Activated T-helper 2 cell treated with anti-CD3 and anti-CD28 coated beads, Interferon-gamma antibody, Interleukin-2, Interleukin-4, amounts not matched to agents 10 μg/mL and 5 μg/mL and 100 μg/mL, durations not matched to agents 14 hours and 24 hours and 36 hours (primary cell): ENCODE measurements at places on chromosomes 2 and 18. TPM values are rescaled to one million over a fixed set of nuclear protein-coding genes. Genes with fewer than 3 reads are reported as not detected.

- no peak for DNase-seq
These were observed 1060.8 kb downstream of the CNTNAP5 start for GRCh38 chr2:125085904-125086303.

GRCh38 chr2:73122536-73122935, 9.8 kb upstream of the RAB11FIP5 start:
- DNase-seq, result no peak

GRCh38 chr2:33395655-33396249, 80.7 kb upstream of the RASGRP3 start:
- DNase-seq, result peak; percentile 33

GRCh38 chr2:162838136-162838497, 450 bp downstream of the KCNH7 start:
- DNase-seq, result no peak

DNA sequence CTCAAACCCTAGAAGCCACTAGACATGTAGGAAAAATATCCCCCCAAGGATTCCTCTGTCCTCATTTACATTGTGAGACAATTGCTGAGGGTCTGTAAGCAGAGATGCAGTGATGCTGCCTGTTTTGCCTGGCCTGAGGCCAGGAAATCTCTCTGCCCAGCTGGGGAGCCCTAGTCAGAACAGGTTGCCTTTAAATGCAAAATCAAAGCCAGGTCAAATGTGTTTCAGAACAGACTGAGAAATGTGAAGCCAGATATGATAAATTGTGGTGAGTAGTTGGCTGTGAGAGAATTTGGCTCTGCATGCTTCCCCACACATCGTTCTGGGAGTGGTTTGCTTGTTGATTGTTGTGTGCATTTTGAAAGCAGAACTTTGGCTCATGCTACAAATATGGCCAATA, 38.4 kb upstream of the NXPH2 start:
- no peak for DNase-seq

Gene POTEC
- total RNA-seq, result not detected in 2 replicates

DNA sequence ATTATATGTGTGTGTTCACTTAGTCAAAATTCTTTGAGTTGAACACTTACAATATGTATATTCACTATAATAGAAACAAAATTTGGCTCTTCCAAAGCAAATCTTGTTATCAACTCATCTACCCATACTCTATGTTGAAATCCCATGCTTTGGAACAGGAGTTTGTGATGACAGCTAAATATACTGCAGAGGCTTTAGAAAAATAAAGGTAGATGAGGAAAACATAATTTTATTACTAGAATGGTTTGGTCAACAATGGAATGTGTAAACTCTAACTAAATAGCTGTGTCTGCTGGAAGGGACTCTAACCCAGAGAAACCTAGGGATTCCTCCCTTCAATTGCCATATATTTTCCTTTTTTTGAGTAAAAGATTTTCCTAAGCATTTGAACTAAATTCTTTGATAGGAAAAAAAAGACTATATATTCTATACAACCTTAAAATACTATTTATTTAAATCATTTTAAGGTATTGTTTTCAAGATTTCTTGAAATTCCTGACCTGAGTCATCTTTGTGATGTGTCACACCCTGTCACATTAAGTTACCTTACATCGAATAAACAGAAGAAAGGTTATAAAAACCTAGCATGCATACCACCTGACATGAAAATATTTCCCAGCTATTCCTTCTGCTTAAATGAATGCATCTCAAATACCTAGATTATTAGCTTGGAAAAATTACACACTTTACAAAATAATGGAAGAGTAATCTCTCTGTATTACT, 175.5 kb downstream of the OTX1 start:
- DNase-seq, result no peak

Gene CFC1
- not detected in 2 replicates for total RNA-seq

- no peak for DNase-seq
These were observed 745.9 kb upstream of the SLC8A1 start for GRCh38 chr2:41197781-41198180.

Gene STARD6
- not detected in 2 replicates for total RNA-seq

DNA sequence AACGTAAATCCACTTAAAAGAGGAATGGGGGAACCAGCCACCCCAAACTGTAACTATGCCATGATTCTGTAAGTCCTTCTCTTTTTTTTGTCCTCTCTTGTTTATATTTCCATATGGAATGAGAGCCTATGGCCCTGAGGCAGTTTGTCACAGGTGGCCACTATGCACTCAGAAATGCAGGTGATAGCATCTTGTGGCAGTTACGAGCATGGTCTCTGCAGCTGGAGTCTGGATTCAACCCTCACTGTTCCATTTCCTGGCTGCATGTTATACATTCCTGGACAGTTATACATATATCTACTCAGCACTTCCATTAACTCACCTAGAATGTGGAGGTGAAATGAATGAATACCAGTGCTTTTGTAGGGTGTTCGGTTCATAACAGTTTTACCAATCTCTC, 291.5 kb upstream of the FANCL start:
- no peak for DNase-seq

DNA sequence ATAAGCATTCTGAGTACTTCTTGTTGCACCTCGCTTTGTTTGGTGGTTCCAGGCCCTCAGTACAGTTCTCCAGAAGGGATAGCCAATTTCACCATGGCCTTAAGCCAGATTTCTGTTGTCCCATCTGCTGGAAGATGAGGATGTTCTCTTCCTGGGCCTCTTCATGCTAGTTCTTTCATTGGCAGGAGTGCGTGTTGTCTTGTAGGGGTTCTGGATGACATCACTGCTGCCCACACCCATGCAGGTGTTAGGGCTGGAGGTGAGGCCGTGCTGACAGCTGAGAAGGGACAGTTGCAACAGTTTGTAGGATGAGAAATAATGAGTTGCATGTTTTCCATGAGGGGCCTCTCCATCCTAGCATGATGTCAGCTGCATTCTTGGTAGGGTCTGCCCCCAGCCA, 142.9 kb downstream of the LDLRAD4 start:
- DNase-seq, result no peak

Gene RAD51AP2
- total RNA-seq, result not detected in 2 replicates

GRCh38 chr2:65786007-65786717, 353.8 kb upstream of the SPRED2 start:
- DNase-seq, result no peak

GRCh38 chr2:111923276-111923804, 24.9 kb downstream of the MERTK start:
- DNase-seq, result no peak

- no peak for DNase-seq
These were observed 229.5 kb downstream of the ETAA1 start for GRCh38 chr2:67626656-67627055.

DNA sequence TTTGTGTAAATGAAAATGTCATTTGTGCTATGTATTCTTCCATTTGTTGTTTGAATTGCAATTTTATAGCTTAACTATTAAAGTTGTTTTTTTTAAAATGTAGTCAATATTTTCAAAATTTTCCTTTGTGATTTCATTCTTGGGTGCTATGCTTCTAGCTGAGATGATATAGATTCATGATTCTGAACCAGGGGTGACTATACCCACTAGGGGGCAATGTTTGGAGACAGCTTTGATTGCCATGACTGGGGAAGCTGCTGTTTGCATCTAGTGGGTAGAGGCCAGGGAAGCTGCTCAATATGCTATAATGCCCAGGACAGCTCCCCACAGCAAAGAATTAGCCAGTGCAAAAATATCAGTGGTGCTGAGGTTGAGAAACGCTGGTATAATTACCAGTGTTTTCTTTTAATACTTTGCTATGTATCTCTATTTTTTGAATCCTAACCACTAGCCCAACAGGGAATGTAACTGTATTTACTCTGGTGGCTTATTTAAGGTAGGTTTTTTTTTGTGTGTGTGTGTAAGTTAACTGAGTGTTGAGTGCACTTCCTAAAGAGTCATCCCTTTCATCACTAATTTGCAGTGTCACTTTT, 99.7 kb downstream of the MEP1B start:
- DNase-seq, result peak; percentile 14

Gene PSTPIP2
- 36.8 and 39.0 TPM in 2 replicates for total RNA-seq

DNA sequence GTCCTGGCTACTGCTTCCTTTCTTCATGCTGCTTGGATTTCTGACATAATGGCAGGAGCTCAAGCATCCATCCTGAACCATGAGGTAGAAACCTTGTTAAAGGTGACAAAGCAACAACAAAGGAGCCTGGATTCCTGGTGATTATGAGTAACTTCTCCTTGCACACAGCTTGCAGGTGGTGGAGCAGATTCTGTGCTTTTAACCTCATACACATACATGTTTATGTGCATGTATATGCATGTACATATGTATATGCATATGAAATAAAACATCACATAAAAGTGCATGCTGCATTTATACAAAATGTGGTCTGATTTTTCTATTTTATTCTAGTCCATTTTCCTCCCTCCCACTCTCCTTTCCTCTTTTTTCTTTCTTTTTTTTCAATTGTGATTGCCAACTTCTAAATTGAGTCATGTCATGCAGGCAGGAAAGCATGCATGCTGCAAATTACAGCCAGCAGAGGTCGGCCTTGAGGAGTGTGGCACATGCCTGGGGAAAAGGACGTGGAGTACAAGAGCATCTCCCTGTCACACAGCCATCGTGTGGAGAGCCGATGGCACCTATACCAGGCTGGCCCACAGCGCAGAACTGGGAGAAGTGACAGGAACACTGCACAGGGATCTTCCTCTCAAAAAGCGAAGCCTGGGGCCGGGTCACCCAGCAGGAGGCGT, 17.9 kb downstream of the LCT start:
- DNase-seq, result peak; percentile 37

DNA sequence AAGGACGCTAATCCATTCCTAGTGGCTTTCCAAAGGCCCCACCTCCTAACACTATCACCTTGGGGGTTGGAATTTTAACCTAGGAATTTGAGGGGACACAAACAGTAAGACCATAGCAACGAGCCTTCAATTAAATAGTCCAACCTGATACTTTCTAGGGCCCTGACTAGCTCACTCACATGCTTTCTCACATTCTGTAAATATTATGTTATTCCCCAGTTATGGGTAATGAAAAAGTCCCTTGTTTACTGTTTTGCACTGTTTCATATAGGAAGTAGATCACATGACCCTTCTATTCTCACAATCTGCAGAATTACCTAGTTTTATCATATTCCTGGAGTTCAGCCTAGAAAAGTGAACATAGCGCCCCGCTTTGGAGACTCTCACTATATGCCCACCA, 1212.1 kb upstream of the ACVR2A start:
- DNase-seq, result no peak

DNA sequence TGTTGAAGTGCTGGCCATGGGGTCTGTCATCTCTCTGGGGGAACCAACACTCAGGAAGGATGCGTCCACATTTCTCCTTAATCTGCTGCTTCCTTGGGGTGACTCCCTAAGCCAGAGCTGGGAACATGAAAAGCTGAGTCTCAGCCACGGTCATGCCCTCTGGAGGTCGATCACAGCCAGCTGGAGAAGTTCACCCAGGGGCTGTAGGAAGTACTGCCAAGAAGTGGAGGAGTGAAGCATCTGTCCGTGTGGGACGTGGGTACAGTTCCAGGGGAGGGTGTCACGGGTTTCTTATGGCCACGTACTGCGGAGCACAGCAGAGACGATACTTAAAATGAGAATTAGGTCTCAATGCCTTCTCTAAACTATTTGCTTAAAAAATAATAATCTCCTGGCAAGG, 42.4 kb upstream of the IGFBP2 start:
- DNase-seq, result no peak
